ENCODE measurements at places on chromosomes 7 and 10. TPM values are rescaled to one million over a fixed set of nuclear protein-coding genes. Genes with fewer than 3 reads are reported as not detected.

- DNase-seq = no peak
Measured at GRCh38 chr10:132486539-132487121, 51.0 kb upstream of the INPP5A start.

- no peak for DNase-seq
Measured at GRCh38 chr7:1758028-1758858, 88.2 kb downstream of the ELFN1 start.

DNA sequence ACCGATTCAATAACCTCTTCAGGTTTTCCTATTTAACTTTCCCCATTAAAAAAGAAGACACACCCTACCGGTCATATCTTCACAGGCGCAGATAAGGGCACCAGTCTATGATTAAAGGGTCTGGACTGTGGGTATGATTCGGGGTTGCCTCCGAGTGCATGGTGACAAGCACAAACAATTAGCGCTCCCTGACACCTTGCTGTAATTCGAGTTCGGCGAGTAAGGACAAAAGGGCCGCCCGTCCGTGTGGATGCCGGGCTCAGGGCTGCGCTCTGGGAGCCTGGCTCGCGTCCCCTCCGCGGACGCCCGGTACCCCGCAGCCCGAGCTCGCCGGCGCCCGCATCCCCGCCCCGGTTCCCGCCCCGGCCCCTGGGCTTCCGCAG is 111.9 kb upstream of the RHEB start:
- DNase-seq = peak; percentile 34

The NXPH1 gene
- not detected for total RNA-seq

DNA sequence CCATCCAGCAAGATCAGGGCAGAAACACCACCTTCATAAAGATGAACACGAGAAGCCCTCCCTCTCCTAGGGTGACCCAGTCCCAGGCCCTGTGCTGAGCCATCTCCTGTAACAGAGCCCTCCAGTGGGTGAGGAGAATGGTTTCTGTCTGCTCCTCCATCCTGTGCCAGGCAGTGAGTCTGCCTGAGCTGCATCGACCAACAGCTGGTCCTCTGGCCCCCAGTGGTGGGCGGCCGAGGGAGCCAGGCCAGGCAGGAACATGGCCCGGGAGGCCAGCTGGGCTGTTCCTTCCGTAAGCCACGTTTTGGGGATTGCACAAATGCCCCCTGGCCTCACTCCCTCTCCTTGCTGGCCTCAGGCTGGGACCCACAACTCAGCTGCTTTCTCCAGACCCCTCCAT is 73.5 kb downstream of the GRB10 start:
- no peak for DNase-seq

- DNase-seq = no peak
Measured at GRCh38 chr10:92517034-92517655, 56.7 kb downstream of the IDE start.

- DNase-seq = no peak
Measured at GRCh38 chr10:71729161-71729636, 9.6 kb upstream of the C10orf105 start.

The ZNF775 gene
- total RNA-seq = 5.0 TPM

DNA sequence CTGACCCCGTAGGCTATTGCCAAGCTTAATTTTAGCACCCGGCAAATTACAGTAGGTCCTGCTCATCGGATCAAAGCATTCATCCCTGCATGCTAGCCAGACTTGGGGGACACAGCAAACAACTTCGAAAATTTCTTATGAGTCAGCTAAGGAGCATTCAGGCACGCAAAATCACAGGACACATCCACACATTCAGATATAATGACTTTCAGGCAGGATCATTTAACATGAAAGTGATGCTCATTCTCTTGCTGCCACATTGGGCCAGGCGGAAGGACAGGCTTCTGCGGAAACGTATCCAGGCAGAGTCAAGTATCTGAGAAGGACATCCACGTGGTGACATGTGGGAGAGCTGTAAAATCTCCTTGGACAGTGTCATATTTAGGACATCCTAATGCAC is 474.0 kb upstream of the NRP1 start:
- no peak for DNase-seq

Measured in activated naive CD4-positive, alpha-beta T cell treated with anti-CD3 and anti-CD28 coated beads, Interleukin-2, amount 50 U/mL, for 72 hours (primary cell).